ENCODE measurements at places on chromosomes 4 and X.

- DNase-seq, result no peak
These were observed 55.3 kb downstream of the CCDC158 start for GRCh38 chr4:76365636-76366035.

- no peak for DNase-seq
These were observed 1.7 kb upstream of the AFAP1 start for GRCh38 chr4:7941111-7941964.

GRCh38 chrX:56728752-56729151 lies 291 bp upstream of the NBDY start:
- peak; percentile 41 for DNase-seq

DNA sequence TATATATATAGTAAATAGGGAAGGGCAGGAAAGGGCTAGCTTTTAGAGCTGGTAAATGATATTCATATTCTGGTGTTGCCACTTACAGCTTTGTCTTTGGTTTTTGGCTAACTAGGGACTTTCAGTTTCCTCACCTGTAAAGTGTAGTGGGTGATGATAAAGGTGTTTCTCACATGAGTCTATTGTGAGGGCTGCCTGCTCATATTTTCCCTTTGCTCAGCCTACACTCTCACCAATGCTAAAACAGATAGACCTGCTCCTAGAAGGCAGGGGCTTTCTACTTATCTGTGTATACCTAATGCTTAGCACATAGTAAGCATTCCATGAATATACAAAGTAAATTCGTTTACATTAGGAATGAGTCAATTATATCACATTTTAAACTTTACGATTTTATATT lies 137.2 kb upstream of the HS3ST1 start:
- DNase-seq, result no peak

DNA sequence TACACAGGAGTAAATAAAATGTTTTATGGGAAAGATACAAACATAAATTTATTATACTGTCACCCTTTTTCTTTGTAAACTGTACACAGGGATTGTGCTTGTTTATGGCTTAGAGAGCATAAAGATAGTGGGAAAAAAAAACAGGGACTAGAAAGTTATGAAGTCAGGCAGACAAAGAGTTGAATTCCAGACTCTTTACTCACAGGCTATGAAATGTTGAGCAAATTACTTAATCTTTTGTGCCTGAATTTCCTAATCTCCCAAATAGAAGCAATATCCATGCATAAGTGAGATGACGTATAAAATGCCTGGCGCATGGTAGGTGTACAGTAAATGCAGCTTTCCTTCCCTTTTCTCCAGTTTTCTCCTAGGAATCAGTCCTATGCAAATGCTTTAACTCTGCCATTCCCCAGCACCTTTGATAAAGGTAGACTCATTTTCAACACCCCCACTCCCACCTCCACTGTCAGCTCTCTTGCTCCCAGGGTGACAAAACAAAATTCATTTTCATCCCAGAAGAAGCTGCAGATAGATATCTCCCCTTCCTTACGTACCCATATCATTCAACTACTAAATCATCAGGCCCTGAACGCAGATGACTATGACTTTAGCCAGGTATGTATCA lies 44.5 kb upstream of the BTC start:
- no peak for DNase-seq

GRCh38 chrX:10525381-10526120 lies 94.8 kb downstream of the MID1 start:
- DNase-seq, result no peak

DNA sequence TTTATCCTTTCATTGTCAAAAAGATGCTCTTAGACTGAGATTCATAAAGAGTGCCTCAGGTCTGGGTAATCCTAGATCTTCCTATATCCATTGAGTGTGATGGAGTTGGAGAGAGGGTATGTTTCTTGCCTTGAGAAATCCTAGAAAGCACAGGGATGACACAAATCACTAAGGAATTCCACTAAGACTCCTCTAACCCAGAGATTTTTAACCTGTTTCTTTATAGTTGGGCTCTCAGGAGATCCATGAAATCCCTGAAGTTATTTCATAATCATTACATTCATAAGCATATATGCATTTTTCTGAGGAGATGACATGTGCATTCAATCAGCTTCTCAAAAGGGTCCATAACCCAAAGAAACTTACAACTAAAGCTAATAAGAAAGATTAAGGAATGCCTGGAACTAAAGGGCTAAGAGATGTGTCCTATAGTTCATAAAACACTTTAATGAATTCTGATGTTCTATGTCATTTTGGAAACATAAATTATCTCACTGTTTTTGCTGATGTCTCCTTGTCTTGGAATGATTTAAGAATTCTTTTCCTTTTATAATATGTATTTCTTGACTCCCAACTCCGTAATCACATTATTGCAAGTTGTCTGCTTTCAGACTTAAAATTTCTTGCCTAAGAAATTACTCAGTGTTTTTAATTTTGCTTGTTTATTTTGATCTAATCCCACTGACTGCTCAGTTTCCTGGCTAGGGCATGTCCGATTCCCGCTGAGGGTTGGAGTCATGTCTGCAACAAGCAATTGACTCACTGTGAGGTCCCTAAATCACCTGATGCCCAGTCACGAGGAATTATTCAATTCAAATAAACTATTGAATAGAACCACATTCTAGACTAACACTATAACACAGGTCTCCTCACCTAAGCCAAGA lies 2.8 kb upstream of the AMTN start:
- no peak for DNase-seq

DNA sequence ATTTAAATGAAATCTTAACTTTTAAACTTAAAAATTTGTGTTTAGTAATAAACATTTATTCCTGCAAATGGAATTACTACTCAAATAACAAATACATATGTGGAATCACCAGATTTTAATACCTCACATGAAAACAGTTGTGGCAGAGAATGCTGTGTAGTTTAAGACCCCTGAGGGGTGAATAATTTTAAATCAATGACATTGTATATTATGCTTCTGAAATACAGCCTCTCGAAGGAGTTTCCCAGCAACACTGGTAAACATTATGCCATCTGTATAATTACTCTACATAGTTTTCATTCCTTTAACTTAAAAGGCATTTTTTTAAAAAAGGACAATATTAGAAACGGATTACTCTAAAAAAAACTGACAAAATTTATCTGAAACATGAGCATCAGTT lies 2313.3 kb downstream of the ARAP2 start:
- DNase-seq, result no peak

DNA sequence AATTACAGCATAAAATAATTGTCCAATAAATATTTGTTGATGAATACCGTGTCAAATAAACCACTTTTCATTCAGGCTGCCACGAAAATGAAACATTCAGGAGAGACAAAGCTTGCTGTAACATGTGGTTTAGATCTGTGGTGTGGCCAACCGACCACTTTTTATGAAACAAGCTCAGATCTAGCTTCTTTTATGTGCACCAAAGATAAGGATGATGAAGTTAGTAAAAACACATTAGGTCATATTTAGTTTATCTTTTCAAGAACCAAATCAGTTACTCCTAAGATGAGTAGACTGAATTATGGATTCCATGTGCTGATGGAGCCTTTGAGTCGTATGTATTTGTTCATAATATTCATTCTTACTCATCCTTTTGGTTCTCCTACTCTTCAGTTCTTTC lies 35.8 kb downstream of the STOX2 start:
- DNase-seq, result no peak

DNA sequence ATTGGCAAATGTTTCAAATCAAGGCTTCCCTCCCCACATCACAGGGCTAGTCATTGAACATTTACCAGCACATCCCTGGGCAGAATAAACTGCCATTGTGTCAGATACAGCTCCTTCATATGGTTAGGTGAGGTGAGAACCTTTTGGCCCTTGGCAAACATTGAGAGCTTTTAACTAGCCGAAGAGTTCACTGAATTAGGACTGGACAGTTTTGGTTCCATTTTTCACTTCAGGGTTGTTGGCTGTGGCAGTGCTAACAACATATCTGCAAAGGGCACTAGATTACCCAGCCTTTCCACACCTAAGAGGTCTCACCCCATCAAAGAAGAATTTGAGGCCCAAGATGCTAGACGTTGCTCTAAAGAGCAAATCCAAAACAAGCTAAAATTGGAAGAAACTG lies 180.7 kb downstream of the GUCY2F start:
- no peak for DNase-seq

GRCh38 chr4:25180524-25181131 lies 20.4 kb upstream of the SEPSECS start:
- no peak for DNase-seq

DNA sequence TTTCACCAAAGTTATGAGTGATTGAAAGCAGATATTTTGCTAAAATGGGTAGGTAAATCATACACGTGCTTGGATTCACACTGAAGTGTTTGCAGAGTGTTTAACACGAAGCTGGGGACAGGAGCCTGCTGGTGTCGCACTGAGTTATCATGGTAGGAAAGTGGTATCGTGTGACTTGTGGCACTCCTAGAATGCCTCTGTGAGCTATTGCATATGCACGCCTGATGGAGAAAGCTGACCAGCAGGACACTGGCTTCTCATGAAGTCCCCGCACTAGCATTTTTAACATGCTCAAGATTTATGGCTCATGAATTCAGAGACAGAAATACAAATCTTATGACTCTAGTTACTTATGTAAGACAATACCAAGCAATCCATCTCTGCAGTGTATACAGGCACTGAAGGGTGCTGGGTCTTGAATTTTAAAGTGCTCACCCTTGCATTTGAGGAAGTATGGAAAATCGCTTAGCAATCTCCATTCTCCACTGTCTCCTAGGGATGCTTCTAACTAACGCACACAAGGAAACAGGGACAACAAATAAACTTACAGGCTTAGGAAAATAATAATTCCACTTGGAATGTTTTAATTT lies 19.8 kb downstream of the VCX3B start:
- DNase-seq, result no peak

DNA sequence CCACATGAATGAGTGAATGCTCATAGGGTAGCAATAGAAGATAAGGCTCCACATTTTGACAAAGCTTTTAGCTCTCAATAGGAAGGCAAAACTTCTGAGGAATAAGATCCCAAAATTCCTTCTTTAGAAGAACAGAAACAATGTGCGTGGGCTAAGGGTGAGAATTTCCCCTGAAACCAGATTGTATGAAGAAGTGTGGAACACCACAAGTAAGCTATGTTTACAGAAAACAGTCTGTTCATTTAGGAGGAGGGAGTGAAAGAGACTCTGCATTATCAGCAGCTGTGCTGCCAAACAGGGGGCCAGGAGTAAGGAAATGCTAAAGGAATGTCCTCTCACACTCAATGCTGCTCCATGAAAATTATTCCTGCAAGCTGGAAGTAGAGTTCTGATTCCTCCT lies 851.6 kb downstream of the CENPC start:
- DNase-seq, result no peak

GRCh38 chr4:150385606-150386005 lies 196.3 kb upstream of the MAB21L2 start:
- no peak for DNase-seq

DNA sequence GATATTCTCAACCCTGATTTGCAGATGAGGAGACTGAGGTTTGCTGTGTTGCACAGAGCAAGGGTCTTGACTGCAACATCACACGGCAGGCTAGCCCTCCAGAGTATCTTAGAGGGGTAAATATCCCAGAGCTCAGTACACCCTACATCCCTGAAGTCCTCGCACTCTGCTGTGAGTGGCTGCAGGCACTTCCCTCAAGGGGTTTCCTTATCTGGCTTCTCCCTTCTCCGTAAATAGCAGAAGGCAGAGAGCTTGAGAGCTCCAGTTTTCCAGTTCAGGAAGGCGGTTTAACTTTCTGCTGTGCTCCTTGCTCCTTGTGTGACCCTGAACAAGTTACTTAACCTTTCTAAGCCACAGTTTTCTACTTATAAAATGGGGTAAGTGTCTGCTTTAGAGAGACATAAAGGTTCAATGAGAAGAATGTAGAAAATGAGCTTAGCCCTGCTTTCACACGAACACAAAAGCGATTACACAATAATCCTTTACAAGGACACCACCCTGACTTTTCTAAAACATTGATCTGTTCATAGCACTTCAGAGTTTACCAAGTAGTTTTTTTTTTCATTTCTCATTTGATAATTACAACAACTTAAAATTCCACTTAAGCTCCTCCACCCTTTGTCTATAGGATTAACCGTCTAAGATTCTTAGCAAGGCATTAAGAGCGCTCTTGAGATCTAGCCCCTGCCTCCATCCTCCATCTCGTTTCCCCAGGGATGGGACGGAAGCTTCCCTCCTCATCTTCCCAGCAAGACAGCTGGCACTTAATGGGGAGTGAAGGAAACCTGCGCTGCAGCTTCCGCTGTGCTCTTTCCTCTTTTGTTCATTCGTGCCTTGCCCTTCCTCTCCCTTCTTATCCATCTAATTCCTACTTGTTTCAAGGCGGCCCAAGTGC lies 68.4 kb downstream of the TAPT1 start:
- no peak for DNase-seq

GRCh38 chr4:6331018-6331417 lies 61.4 kb downstream of the WFS1 start:
- DNase-seq, result no peak

DNA sequence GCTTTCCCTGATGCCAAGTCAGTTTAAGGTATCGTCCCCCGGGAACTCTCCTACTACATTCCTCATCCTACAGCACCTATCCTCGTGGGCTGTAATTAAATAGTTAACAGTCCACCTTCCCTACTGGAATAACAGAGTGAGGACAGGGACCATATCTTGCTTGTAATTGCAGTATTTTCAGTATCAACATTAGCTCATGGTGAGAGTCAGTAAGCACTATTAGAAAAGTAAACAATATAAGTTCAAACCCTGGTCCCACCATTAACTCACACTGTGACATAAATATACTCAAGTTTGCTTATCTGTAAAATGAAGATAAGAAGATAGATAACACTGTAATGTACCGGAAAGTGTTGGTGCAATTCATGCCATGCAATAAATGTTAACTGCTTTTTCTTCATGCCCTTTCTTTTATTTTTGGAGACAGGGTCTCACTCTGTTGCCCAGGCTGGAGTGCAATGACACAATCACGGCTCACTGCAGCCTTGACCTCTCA lies 61.3 kb downstream of the SH3RF1 start:
- DNase-seq, result no peak

GRCh38 chrX:56233682-56234081 lies 1.5 kb downstream of the KLF8 start:
- DNase-seq, result no peak

- DNase-seq, result no peak
These were observed 79.3 kb downstream of the REPS2 start for GRCh38 chrX:17025621-17026302.

GRCh38 chr4:36330796-36331195 lies 49.4 kb downstream of the DTHD1 start:
- no peak for DNase-seq

GRCh38 chr4:19791422-19792123 lies 460.1 kb upstream of the SLIT2 start:
- DNase-seq, result no peak

DNA sequence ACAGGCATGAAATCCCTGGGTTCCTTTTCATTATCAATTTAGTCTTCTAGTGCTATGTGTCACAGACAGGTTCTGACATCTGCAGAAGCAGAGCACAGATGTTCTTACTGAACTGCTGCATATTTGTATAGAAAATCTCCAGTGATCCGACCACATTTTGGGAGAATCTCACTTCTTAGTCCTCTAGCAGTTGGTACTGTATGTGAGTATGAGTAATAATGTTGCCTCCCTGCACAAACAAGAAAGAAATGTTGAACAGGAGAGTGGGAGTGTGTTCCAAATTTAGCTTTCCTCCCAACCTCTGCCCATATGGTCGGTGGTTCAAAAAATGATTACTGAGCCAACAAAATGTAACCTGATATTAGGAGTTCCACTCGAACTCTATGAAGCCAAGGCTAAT lies 165.3 kb upstream of the GPC4 start:
- DNase-seq, result no peak

Data from CD8-positive, alpha-beta T cell (primary cell).